ENCODE measurements at places on chromosomes 1 and 21. TPM values are rescaled to one million over a fixed set of nuclear protein-coding genes. Genes with fewer than 3 reads are reported as not detected.
A peak's percentile ranks its signal among the peaks of the same experiment; 100 is the strongest.

- peak; percentile 26 for DNase-seq
Observed at GRCh38 chr1:232669981-232670747, 40.2 kb upstream of the SIPA1L2 start.

PEAR1 gene
- polyA plus RNA-seq = 17.8 TPM

CFHR2 gene
- not detected for polyA plus RNA-seq

ZNF648 gene
- polyA plus RNA-seq = 0.27 TPM

- no peak for DNase-seq
Observed at GRCh38 chr1:47226121-47226838, 5.7 kb downstream of the TAL1 start.

ARMH1 gene
- 8.1 TPM for polyA plus RNA-seq

CHIA gene
- not detected for polyA plus RNA-seq

GRCh38 chr1:103275725-103276124, 167.4 kb upstream of the COL11A1 start:
- no peak for DNase-seq
